CD8-positive, alpha-beta memory T cell (primary cell): ENCODE measurements at places on chromosomes 6 and 20.

- H3K27me3 ChIP-seq: no peaks in the 10 kb centered on the region
- no peak overlapping the region for H3K4me3 ChIP-seq
- H3K36me3 ChIP-seq: no peaks in the 10 kb centered on the region
- no peak for DNase-seq
Observed at GRCh38 chr20:34249291-34249690, 8.1 kb downstream of the ASIP start.

GRCh38 chr20:16537918-16538317, 35.3 kb downstream of the KIF16B start:
- H3K4me3 ChIP-seq: no peak overlapping the region
- no peaks in the 10 kb centered on the region for H3K36me3 ChIP-seq
- H3K27me3 ChIP-seq: no peaks in the 10 kb centered on the region
- H3K27ac ChIP-seq: no peak overlapping the region
- DNase-seq: no peak

DNA sequence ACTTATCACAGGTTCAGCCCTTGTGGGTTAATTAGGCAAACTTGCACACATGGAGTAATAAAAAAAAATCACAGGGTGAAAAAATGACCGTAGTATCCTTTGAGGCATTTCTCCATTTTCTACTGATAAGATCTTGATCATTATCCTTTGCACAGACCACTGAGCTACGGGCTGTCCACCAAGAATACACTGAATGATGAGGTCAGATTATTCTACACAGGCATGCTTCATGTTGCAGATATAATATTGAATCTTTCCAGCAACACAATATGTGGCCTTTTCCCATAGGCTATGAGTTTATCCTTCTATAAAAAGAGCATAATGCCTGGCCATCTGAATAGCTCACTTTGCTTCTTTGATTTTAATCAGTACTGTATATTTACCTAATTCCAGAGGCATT, 168.9 kb downstream of the FRK start:
- no peak for DNase-seq
- no peaks in the 10 kb centered on the region for H3K36me3 ChIP-seq
- H3K4me1 ChIP-seq: no peaks in the 10 kb centered on the region
- H3K4me3 ChIP-seq: no peak overlapping the region
- H3K27ac ChIP-seq: no peak overlapping the region

- peaks cover 26% of the 10 kb centered on the region for H3K4me1 ChIP-seq
- no peaks in the 10 kb centered on the region for H3K27me3 ChIP-seq
- DNase-seq: no peak
- no peaks in the 10 kb centered on the region for H3K36me3 ChIP-seq
Observed at GRCh38 chr20:41004531-41005360, 23.9 kb upstream of the TOP1 start.

- no peaks in the 10 kb centered on the region for H3K36me3 ChIP-seq
- DNase-seq: no peak
- H3K4me3 ChIP-seq: no peak overlapping the region
Observed at GRCh38 chr6:85436411-85436810, 13.5 kb upstream of the NT5E start.

DNA sequence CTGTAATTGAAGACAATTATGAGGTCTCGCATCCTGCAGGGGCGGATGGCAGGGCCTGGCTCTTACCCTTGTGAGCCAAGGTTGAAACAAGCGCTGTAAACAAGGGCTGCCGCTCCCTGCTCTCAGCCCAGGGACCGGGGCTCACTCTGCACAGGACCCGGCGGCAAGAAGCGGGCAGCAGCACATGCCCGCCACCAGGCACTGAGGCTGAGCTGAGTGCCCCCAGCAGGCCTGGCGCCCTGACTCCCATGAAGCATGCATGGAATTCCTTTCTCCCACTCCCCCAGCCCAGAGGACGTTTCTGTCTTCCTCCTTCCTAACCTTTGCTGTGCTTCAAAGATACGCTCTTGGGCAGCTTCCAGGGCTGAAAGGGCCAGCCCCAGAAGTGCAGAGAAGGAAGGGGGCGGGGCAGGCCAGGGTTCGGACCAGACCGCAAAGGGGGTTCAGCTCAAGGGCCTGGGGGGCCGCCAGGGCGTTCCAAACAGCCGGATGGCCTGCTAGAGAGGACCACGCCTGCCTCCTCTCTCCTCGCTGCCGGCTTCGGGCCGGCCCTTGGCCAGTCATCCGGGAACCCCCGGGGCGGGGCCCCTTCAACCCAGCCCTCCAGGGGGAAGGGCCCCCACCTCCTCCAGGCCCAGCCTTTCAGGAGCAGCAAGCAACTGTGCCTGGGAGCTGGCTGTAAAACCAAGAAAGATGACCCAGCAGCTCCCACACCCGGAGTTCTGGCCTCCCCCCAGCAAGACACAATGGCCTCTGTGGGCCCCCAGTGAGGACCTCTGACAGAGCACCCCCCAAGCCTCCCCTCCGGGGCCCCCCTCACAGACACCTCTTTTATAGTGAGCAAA, 109.9 kb downstream of the NOL4L start:
- no peak for DNase-seq
- peaks cover 9% of the 10 kb centered on the region for H3K36me3 ChIP-seq
- H3K27ac ChIP-seq: peak overlapping the region; percentile 70
- peaks cover 26% of the 10 kb centered on the region for H3K4me1 ChIP-seq
- no peak overlapping the region for H3K4me3 ChIP-seq
- H3K27me3 ChIP-seq: no peaks in the 10 kb centered on the region
